ENCODE measurements at places on chromosomes 6 and 20.

GRCh38 chr6:149471801-149472200 is 13.0 kb downstream of the ZC3H12D start:
- no peak for DNase-seq

GRCh38 chr6:158370805-158371204 is 58.5 kb downstream of the TULP4 start:
- no peak for DNase-seq

GRCh38 chr20:815914-816606 is 17.5 kb upstream of the FAM110A start:
- DNase-seq, result peak; percentile 75

DNA sequence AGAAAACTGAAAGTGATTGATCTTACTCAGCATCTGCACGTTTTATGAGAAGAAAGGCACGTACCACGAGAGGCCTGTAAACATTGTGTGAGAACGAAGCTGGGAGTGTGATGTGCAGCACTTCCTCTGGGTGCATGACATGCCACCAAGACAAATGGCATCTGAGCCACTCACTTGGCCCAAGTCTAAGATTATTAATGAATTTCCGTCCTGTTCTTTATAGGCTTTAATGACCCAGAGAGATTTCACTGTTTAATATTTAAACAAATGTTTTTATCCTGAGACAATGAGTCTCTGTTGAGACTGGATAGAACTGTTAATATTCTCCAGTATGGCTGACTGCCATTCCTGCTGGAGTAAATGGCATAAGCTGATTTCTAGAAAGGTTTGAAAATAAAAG is 172.6 kb upstream of the PHACTR1 start:
- DNase-seq, result no peak

DNA sequence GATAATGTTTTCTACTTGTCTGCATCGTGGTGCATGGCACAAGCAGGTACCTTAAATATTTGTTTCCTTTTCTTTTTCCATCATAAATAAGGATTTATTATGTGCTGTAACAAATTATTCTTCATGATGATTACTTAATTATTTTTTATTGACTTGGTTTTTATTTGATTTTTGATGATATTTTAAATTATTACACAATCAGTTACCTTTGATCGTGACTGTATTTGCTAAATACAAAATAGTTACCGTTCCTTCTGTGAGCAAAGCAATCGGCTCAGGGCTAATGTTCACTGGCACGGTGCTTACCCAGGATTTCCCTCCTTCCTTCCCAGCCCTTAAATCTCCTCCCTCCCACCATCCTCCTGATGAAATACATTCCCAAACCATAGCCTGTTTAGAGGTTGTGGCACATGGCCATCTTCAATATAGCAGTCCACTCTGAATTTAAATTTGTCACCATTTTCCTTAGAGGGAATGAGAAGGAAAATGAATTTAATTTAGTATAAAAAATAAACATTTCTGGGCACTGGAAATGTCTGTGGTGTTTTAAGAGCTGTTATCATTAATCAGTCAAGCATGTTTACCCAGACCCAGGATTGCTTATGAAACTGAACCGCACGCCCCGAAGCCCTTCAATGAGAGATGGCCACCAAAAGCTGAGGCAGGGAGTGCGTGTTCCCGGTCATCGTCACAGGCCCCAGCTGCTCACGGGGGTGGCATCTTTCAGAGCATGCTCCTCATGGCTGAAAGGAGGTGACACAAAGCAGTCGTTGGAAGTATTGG is 23.0 kb upstream of the EXOC2 start:
- no peak for DNase-seq

GRCh38 chr20:34058831-34059230 is 53.2 kb downstream of the EIF2S2 start:
- DNase-seq, result peak; percentile 22

DNA sequence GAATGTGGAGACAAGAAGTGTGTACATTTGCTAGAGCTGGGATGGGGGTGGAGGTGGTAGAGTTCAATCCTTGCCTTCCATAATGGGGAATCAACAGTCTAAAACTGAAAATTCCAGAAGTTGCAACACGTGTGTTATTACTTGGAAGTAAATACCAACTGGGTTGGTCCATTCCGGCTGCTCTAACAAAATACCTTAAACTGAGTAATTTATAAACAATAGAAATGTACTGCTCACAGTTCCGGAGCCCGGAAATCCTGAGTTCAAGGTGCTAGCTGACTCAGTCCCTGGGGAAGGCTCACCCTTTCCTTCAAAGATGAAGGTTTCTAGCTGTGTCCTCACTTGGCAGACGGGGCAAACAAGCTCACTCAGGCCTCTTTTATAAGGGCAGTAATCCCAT is 59.0 kb downstream of the RIN2 start:
- no peak for DNase-seq

DNA sequence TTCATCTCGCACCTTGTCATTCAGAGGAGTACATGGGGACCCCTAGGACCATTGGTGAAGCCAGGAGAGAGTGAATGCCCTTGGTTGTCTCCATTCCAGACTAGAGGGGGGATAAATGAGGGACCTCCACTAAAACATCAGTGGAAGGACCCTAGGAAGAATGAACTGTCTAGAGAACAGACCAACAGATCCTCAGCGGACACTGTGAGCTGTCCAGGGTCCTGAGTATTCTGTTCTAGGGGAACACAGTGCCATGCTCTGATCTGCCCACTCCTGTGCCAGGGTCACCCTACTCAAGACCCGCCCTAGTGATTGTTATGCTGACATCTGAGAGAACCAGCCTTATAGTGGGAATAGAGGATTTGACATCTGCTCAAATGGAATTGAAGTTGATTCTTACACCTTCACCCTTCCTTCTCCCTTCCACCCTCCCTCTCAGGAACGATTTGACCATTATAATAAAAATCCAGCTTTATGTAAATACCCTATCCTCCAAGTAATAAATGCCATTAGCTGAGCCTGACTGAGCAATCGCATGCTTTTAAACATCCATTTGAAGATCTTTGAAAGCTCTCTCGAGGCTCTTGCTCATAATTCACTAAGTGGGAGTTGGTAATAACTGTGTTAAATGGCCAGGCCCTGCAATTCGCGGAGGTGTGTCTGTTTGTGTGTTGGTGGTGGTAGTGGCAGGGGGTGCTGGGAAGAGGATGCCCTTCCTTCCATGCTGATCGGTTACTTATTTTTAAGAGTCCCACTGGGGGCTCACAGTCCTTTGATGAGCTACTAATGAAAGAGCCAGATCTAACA is 43.6 kb upstream of the SLC32A1 start:
- peak; percentile 59 for DNase-seq

DNA sequence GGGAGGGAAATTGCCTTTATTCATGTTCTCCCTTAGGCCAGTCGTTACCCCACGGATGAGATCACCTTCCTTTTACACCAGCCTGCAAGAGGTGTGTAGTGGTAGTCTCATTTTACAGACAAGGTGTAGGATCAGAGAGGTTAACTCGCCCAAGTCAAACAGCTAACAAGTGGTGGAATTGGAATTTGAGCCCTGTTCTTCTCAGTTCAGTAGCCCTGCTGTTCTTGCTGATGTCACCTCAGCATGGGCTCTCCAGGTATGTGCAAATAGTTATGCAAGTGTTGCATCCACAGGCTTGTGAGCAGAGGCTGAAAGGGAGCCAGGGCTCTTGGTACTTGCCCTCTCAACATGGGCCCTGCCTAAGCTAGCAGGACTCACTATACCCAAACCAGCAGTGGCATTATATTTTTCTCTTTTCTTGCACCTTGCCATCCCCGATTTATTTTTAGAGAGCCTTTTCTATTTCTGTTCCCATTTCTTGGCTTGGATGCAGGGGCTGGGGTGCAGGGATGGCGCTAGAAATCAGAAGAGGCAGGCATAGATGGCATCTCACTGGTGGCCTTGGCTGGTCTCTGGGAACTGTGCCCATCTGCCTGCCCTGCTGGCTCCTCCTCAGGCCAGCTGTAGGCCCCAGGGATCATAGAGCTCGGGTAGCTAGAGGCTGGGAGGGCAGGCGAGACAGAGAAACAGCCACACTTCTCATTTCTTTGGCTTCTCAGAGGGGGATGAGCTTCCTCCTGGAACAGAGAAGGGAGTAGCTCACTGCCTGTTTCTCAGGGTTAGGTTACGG is 18.2 kb downstream of the PPARD start:
- no peak for DNase-seq

DNA sequence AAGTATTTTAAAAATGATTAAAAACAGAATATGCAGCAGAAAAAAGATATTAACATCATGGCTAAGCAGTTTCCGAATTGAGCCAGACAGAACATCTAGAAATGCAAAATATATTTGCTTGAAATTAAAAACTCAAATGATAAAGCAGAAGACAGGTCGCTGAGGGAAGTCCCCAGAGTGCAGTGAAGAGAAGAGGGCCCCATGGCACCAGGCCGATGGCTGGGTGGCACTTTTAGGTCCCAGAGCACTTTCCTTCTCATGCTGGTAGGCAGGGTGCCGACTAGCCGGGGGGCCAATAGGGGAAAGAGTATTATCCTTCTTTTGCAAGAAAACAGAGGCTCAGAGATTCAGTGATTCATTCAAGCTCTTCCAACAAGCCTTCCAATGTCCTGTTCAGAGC is 58.9 kb downstream of the MYH7B start:
- no peak for DNase-seq

- DNase-seq, result no peak
Observed at GRCh38 chr20:3714092-3714491, 1.7 kb upstream of the SIGLEC1 start.

DNA sequence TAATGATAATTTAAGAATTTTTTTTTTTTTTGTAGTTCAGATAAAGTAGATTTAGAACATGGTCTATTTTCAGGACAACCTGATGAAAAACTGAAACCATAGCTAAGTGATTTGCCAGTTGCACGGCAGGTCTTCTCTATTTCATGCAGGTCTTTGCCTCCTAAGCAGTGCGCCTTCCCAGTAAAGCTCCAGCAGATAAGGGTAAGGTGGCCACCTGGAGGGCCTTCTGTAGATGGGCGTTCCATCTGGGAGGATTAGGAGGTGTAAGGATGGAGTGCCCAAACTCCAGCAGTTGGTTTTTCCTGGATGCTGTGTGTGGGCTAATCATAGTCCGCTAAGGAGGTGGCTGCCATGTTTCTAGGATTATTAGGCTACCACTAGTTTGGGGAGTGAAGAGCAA is 107.1 kb downstream of the ARID1B start:
- no peak for DNase-seq

- DNase-seq, result no peak
Observed at GRCh38 chr6:118895261-118895560, 1.3 kb downstream of the ASF1A start.

DNA sequence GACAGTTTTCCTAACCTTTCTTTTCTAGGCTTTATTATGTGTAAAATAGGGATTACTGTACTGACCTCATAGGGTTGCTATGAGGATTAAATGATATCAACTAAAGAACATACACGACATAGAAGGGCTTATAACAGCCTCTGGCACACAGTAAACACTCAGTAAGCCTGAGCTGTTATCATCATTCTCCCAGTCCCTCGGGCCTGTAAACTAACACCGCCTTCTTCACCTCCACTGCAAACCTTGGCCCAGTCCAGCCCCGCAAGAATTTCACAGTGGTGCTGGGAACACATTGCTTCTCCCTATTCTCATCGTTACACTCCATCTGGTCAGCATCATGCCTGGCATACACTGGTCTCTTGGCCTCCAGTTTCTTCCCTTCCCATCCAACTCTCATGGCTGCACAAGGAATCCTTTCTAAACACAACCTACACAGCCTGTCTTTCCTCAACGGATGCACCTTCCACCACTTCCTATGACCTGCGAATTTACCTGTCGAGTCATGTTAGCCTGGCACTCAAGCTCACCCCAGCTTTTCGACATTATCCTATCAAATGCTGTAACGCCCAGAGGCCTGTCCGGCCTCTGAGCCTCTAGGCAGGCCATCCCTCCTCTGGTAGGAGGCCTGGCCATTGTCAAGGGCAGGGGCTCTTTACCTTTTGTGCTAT is 92.1 kb downstream of the FYN start:
- no peak for DNase-seq

DNA sequence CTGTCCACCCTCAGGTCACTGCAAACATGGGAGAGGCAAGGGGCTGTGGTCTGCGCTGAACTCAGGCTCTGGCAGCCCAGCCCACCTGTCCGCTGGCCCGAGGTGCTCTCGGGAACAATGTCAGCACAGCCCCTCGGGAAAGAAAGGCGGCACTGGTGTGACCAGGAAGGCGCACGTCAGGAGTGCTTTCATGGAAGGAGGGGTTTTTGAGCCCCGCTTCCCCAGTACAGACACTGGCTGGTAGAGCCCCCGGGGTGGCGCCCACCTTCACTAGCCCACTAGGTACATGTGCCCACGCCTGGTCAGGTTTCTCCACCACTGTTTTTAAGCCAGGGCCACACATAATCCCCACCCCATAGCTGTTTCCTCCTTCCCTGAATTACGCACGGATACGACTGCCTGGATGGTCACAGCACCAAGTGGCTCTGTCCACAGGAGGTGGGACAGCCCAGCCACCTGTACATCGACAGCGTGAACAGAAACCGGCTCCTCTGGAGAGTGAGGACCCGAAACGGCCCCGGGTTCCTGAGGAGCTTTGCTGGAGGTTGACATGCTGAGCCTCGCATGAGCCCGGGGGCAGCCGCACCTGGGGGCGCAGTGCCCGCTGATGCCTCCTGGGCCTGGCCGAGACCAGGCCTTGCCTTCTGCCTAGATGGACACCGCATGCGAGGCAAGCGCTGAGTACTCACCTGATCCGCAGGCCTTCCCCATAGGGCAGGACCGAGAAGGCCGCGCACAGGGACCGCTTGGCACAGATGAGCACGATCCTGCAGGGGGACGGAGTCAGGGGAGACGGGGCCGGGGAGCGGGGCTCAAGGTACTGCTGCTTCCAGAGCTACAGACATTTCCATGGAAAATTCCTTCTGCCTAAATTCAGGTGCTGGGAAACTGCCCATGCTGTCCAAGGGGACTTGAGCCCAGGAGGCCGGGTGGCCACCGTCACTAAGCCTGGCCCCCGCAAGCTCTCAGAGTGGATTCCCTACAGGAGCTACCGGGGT is 7.6 kb downstream of the RPS21 start:
- DNase-seq, result no peak

DNA sequence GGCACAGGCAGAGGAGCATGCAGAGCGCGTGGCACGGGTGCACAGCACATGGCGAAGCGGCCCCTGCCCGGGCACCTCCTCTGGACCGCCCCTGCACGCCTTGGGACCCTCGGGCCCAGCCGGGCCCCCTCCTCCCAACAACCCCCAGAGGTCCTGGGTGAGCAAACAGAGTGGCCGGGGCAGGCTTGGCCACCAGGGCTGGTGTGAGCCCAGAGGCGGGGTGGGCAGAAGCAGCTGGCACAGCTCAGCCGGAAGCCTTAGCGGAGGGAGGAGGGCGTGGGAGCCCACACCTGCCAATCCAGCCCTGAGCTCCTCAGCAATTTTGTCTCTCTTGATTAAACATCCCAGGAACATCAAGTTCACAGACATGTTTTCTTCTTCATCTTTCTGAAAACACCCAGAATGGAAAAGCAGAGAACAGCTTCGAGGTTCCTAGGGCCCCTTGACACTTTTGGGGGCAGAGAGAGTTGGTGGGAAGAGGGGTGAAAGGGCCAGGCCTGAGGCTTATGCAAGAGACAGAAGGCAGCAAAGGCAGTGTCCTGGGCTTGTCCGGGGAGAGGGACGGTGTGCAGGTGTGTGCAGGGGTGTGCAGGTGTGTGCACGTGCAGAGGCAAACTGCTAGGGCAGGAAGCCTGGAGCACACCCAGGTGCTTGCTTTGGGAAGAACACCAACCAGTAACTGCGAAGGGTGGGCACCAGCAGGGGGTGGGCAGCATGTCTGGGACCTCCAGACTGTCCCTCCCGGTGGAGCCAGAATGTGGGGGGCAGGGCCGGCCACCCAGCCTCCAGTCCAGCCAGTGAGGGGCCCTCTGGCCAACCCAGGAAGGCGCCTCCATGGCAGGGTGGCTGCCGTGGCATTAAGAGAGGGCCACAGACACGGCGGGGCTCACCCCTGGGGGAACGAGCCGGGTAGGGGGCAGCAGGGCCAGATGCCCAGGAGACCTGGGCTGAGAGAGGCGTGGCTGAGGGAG is 4.8 kb downstream of the HRH3 start:
- DNase-seq, result no peak

GRCh38 chr20:48266571-48266970 is 481.3 kb upstream of the SULF2 start:
- DNase-seq, result no peak

Data from NB4 (cell line).